ENCODE measurements at places on chromosomes 7 and 10.

DNA sequence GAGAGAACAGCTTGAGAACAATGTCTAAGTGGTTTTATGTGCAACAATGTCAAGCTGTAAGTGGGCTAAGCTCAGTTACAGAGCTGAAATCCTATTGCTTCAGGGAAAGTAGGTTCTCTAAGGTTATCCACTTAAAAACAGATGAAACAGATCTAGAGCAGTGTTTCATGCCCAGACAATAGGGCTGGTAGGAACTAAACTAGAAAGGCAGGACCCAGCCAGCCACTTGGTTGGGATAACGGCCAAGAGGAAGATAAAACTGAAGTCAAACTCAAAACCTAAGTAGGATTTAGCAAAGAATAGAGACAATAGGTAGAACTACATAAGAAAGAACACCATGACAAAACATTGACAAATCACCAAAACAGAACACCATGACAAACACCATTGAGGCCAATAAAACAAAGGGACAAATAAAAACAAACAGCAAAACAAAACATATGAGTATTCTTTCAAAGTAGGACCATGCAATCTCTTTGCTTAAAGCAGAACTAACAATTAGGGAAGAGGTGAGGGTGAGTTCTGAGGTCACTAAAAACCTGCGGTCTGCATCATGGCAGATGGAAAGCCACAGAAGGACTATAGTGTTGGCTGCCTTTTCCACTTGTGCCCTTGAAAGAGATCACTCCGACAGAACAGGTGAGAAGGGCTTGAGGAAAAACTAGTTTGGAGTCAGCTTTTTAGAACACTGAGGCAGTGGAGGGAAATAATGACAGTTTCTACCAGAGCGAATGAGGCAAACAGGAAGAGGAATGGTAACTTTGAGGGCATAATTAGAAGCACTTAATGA lies 81.0 kb downstream of the HGF start:
- DNase-seq, result no peak

DNA sequence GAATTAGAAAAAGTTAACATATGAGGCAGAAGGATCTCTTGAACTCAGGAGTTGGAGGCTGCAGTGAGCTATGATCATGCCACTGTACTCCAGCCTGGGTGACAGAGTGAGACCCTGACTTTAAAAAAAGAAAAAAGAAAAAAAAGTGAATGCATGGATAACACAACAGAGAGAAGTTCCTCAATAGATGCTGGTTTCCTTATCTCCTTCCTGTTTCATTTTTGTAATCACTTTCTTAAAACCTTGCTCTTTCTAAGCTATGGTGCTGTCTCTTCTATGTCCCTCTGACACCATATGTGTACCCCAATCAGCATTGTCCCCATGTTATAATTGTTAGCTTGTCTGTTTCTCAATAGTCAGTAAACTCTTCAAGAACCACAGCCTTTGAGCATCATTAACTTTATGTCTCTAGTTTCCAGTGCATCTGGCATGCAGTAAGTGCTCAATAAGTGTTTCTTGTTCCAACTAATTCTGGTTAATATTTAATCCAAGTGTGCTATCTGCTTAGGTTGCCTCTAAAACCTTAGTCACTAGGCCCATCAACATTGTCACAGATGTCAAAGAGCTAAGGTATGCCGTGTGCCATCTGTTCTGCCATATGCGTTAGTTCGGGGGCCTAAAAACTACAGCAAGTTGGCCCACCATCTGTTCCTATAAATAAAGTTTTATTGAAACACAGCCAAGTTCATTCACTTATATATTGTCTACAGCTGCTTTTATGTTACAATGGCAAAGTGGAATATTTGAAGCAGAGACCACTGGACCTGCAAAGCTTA lies 36.2 kb downstream of the MPP7 start:
- DNase-seq, result no peak

DNA sequence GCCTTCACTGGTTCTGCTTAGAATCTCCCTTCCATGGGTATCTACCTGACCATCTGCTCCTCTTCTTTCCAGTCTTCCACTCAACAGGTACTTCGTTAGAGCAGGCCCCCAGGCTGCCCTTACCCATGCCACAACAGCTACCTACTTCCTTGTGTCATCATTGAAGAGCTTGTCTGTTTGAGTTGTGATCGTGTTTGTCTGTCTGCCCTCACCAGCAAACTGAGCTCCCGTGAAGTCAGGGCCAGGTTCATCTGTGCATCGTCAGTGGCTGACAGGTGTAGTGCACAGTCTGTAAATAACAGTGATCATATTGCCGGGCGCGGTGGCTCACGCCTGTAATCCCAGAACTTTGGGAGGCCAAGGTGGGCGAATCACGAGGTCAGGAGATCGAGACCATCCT lies 5.0 kb downstream of the NIPSNAP2 start:
- DNase-seq, result no peak

GRCh38 chr10:108560488-108560887 lies 1362.8 kb downstream of the XPNPEP1 start:
- no peak for DNase-seq

GRCh38 chr7:46604241-46604661 lies 683.2 kb upstream of the IGFBP3 start:
- no peak for DNase-seq

GRCh38 chr7:41169317-41169716 lies 533.6 kb downstream of the INHBA start:
- DNase-seq, result no peak

DNA sequence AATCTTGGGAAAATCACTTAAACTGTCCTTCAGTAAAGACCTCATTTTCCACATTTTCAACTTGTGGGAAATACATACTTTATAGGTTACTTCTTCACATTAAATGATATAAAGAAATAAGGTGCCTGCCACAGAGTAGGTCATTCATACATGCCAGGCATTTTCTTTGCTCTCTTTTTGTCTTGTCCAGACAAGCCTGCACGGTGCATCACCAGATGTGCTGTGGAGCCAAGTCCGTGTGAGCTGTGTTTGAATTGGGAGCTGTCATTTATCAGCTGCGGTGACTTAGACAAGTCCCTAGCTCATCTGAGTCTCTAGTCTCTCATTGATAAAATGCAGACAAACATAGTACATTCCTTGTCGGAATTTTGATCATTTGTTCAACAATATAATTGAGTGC lies 432.9 kb downstream of the SORCS3 start:
- no peak for DNase-seq

DNA sequence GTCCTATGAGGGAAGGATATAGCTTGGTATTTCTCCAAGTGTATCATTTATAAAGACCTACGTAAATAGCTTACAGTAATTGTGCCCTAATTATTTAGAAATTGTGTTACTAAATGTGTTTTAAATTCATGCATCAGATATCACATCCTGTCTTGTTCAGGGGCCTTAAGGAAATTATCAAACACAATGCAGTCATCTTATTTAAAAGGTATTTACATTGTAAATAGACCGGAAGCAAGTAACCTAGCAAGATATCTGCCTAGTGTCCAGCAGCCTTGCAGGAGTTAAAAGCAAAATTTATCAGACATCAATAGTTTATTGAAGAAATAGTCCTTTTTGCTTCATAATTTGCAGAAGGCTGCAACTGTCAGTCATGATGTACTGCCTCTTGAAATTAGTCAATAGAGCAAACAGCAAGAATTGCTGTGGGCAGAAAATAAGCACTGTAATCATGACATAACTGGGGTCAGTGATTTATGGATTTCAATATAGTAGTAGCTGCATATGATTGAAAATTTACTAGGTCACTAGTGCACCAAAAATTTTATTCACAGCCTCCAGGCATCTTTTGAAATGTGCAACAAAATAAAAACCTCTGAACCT lies 23.1 kb downstream of the GLRX3 start:
- DNase-seq, result no peak

GRCh38 chr7:118867860-118868259 lies 643.4 kb downstream of the ANKRD7 start:
- no peak for DNase-seq

GRCh38 chr7:36019538-36019937 lies 133.5 kb upstream of the EEPD1 start:
- DNase-seq, result no peak

DNA sequence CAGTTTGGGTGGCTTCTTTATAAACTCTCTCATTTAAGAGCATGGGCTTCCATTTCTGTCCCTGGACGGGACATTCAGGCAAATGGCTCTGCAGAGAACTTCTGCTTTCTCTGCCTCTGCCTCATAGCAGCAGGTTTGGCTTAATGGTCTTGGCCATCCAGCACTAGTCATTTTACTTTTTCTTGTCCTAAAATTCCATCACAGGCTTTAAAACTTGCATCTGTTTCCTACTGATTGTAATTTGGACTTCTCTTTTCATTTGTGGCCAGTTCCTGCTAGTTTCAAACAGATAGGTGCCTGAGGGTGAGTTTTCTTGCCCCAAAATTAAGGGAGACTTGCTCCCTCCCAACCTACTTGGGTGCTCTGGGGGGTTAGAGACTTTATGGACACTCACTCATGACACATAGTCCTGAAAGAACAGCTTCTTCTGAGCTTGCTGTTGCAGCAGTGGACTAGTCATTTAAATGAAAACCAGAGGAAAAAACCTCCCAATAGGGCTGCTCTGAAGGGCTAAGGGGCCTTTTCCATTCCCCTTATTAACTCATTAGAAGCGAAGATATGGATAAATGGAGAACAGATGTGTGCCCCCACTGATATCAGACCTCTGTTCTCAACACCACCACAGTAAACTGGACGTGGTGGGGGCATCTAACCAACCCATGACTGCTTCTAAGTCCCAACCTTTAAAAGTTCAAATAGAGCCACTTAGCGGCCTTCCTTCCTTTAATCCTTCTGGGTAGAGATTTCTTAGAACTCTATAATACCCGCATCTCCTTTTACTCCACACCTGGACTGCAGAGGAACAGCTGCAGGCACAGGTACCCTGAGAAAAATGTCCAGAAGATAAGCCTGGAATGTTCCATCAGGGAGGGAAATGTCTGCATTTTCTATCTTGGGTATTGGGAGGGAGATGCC lies 38.8 kb downstream of the SVOPL start:
- no peak for DNase-seq

DNA sequence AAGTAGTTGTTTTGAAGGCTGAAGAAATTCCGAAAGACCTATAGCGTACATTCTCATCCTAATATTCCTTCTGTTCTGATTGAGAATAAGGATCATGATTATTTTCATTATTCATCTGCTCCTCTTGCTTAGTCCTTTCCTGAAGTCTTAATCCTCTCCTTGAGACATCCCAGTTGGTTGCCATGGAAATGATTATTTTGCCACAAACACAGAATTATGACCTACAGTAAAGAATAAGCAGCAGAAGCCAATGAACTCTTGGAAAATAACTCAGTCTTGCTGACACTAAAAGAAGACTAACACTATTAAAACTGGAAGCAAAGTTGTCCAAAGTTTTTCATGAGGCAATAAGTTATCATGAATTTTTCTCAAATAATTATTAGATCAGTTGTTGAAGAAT lies 47.8 kb upstream of the JAZF1 start:
- no peak for DNase-seq

- DNase-seq, result no peak
These were observed 71.5 kb downstream of the GPR85 start for GRCh38 chr7:113015034-113015645.

GRCh38 chr10:76398043-76398710 lies 966.8 kb downstream of the LRMDA start:
- DNase-seq, result no peak

GRCh38 chr7:99004216-99004615 lies 125.9 kb downstream of the TRRAP start:
- DNase-seq, result no peak

DNA sequence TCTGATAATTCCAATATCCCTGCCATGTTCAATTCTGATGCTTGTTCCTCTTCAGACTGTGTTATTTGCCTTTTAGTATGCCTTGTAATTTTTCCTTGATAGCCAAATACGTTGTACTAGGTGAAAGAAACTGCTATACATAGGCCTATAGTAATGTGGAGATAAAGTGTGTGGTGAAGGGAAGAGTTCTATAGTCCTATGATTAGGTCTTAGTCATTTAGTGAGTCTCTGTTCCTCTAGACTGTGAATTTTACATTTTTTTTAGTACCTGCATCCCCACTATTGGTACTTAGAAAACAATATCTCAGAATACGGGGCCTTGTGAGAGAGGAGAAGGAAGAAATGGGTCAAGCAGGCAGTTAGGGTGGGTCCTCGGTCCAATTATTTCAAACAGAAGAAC lies 59.6 kb upstream of the SEMA3E start:
- DNase-seq, result no peak

GRCh38 chr7:107232568-107233090 lies 63.8 kb downstream of the HBP1 start:
- DNase-seq, result no peak

- DNase-seq, result no peak
These were observed 499.1 kb downstream of the KCNMA1 start for GRCh38 chr10:77138541-77138940.

GRCh38 chr7:50190776-50191175 lies 97.7 kb upstream of the ZPBP start:
- no peak for DNase-seq

DNA sequence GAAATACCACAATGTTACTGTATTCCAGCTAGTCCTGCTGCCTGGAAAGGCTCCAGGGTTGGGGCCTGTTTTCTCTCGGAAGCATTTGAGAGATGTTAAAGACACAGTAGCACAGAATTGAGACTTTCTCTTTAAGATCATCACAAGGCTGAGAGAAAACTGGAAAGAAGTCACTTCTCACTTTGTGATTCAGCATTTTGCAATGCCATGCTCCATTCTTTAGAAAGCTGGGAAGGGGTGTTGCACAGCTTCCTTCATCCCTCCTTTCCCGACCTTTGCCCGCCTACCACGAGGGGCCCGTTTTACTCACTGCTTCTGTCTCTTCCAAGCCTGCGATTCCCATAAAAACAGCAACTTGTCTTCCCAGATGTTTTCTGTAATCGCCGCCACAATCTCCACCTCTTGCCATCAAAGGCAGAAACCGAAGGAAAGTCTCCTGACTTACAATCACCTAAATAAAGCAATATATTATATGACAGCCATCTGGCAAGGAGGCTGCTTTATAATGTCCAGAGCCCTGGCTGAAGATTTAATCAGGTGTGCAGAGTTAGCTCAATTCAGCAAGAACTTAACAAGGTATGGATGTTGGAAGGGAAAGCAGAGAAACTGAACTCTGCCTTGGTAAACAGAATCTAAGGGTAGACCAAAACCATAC lies 18.9 kb downstream of the NOD1 start:
- DNase-seq, result no peak

- DNase-seq, result no peak
These were observed 88.2 kb downstream of the ZNF438 start for GRCh38 chr10:30943451-30943850.

DNA sequence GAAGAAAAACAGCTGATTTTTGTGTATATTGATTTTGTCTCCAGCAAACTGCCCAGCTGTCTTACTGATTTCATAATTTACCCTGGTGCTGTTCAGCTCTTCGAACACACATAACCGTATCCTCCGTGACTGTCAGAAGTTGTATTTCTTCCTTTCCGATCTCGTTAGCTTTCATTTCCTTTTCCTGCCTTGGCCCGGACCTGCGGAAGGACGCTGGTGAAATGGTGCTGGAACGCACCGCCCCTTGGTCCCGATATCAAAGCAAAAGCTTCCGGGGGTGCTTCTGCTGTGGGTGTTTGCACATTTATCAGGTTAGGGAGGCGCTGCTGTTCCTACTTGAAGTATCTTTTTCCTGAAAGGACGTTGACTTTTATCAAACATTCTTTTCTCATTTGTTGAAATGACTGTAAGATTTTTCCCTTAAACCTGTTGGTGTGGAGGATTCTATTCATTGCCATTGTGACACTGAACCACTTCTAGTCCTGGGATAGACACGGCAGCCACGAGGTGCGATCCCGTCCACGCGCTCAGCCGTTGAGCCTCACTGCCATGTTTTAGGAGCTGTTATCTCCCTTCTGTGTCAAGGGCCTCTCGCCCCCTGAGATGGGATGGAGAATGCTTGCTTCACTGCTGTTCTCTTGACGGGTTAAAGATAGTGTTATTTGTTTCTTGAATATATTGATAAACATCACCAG lies 72.6 kb downstream of the FOXL3 start:
- no peak for DNase-seq

GRCh38 chr10:93080350-93081046 lies 6.8 kb downstream of the CYP26A1 start:
- DNase-seq, result no peak

All from stimulated activated naive B cell treated with anti-CD40 and anti-IgM and Interleukin-4, amounts not matched to agents 10 μg/mL and 1 μg/mL and 100 μg/mL, for 72 hours (primary cell).